ENCODE measurements at places on chromosomes 12 and 14.

DNA sequence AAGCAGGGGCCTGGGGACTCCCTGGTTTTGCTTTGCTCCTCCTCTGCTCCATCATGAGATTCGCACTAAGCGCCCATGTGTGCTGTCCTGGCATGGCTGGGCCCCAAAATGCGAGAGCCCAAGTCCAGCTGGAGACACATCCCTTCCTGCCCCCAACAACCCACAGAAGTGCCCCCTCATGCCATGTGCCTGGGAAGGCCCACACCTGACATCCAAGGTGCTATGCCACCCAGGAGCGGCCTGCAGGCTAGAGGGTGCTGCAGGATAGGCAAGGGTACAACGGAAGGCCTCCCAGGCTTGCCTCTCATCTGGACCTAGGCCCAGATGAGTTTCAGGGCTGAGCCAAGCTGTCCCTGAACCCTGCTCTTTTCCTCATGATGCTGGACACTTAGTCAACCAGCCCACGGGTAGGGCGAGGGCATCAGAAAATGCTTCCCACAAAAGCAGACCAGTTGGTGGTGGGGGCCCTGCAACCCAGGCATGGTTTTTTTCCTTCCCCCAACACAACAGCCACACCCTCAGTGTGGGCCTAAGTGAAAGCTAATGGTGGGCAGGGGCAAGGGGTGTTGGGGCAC is 13.2 kb upstream of the KRT80 start:
- no peak for DNase-seq

- DNase-seq = no peak
Measured at GRCh38 chr12:55017416-55017925, 2.3 kb upstream of the NEUROD4 start.

- no peak for DNase-seq
Measured at GRCh38 chr12:111546758-111547383, 52.2 kb downstream of the ATXN2 start.

DNA sequence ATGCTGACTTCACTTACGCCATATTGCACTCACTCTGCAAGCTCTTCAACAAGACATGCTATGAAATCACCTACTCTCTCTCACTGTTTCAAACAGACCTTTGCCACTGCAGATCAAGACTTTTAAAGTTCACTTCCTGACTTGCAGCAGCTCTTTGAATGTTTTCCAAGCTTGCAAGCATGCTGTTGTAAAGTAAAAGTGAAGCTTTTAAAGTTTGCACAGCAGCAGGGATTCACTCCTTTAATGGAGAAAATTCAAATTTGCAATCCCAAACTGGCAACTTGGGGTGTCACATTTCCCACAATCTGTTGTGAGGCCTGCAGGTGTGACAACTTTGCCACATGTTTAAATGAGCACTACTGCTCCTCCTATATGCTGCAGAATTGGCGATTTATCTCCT is 270.9 kb downstream of the ALX1 start:
- no peak for DNase-seq

- no peak for DNase-seq
Measured at GRCh38 chr14:20623798-20624197, 17.7 kb downstream of the OR6S1 start.

- DNase-seq = no peak
Measured at GRCh38 chr12:130583317-130583716, 132.8 kb downstream of the RIMBP2 start.

DNA sequence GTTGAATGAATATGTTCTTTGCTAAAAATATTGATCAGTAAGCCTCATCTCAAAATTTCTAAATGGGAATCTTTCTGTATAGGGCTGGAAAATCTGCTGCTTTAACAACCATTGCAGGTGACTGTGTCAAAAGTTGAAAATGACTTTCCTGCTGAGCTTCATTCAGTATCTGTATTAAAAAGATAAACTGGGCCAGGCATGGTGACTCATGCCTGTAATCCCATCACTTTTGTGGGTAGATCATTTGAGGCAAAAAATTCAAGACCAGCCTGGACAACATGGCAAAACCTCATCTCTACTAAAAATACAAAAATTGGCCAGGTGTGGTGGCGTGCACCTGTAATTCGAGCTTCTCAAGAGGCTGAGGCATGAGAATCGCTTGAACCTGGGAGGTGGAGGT is 213.7 kb upstream of the SYT10 start:
- no peak for DNase-seq

DNA sequence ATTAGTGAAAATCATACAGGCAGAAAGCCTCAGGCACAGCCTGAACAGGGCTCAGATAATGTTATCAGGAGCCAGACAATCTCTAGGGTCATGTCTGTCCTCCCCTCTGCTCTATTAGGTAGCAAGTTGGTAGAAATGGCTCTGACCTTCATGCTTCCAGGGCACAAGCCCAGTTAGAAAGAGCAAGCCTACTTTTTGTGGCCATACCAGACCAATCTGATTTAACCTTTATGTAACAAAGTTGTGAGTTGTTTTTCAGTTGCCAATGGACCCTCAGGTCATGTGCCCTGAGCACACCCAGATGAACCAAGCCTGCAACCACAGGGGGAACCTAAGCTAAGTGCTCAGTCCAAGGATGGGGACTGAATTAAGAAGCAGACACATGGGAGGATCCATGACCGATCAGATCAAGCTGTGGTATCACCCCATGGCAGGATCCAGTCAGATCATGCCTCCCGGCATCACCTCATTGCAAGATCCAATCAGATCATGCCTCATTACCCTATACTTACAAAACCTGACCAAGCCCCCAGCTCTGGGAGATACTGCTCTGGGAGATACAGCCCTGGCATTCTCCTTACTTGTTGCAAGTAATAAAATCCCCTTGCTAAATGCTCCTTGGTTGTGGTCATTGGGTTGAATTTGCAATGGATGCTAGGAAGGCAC is 18.8 kb upstream of the HIGD1C start:
- DNase-seq = no peak

DNA sequence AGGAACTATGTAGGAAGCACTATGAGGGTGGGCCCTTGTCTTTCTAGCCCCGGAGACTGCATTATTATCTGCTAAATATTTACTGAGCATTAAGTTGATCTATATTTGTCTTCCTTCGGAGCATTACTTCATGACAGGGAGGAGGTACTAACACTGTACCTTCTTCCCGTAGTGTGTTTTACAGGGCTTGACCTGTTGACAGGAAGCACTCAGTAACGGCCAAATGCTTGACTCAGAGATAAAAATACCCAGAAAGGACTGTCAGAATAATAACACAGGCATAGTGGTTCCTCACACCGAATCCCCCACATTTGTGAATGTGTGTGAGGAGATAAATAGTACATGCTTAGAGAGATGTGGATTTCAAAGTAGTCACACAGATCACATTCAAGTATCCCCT is 466.6 kb downstream of the EGLN3 start:
- no peak for DNase-seq
